AG10803 (cell line): ENCODE measurements at places on chromosomes 6 and 20.

GRCh38 chr6:63674635-63675034 lies 39.0 kb downstream of the PHF3 start:
- no peak for DNase-seq

DNA sequence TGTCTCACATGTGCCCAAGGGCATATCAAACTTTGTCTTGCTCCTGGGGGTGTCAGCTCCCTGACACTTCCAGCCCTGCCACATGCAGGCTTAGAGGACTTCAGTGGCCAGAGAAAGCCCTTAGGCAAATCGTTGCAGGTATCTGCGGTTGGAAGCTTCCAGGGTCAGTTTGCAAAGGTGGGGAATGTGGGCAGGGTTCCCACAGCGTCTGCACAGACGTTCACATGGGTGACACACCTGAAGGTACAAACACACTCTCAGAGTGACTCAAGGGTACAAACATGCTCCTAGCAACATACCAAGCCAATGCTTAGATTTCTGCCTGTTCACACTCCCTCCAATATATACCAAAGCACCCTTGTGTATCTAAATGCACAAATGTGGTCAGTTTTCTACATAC lies 30.0 kb downstream of the VSTM2L start:
- no peak for DNase-seq

DNA sequence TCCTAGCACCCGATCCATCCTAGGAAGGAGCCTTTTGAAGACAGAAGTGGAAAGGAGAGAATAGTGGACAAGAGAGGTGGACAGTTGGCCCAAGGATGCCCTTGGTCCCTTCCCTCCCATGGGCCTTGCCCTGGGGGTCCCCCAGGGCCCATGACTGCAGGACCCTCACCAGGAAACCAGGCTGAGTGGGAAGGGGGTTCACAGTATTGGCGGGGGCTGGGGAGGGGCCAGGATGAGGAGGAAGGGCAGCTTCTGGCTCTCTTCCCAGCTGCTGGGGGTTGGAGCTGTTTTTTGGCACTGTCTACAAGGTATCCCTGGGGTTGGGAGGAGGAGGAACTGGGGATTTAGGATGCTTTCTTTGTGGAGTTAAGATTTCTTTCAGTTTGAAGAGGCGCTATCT lies 4.0 kb upstream of the DSN1 start:
- DNase-seq = no peak

GRCh38 chr20:44627364-44628010 lies 24.0 kb downstream of the ADA start:
- no peak for DNase-seq

DNA sequence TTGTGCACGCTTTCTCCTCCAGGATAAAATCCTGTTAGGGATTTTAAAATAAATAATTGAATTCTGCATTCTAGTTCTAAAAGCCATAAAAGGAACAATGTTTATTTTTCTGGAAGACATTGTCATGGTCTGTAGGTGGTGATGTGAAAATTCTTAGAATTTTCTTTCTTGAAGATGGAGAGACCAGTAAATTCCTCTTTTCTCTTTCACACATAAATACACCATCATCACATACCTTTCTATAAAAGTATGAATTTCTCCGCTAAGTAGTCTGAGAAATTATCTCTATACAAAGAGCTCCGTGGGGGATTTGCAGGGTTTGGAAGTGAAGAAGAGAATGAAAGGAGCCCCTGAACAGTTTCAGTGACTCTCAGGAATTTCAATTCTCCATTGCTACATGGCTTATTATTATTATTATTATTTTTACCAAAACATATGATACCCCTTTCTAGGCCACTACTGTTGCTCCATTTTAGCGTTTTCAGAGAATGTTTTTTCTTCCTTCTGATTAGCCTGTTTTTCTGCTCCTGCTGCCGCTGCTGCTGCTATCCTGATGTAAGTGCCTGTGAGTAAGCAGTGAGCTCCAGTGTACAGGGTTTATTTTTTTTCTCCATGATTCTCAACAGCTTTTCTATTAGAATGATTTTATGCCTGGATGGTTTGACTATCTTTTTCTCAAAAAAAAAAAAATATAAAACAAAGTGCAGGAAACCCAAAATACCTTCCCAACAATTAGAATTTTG lies 145.8 kb downstream of the SAMD5 start:
- DNase-seq = no peak

DNA sequence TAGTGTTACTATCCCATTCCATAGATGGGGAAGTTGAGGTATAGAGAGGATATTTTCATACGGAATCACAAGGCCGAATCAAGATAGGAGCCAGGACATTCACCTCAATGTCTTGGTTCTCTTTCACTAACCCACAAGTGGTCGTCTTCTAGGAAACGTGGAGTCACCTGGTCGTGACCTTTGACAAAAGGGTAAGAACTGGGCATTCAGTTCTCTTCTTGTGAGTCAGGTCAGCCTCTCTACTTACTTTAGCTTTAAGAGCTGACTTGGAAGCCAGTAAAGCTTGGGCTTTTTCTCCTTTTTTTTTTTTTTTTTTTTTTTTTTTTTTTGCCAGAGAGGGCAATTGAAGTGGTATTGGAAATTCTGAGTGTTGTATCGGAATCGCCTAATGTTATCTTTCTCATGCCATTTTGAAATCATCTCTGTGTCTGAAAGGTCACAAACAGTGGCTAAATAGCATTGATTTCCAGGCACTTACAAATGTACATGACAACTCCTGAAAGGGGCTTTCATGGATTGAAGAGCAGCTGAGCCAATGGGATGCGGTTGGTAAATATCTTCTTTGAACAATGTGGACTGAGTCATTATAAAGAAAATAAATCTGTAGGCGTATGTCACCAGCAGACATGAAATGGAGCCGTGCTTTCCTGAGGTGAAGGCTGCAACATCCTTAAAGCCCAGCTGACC lies 356.9 kb downstream of the KIF16B start:
- DNase-seq = no peak

DNA sequence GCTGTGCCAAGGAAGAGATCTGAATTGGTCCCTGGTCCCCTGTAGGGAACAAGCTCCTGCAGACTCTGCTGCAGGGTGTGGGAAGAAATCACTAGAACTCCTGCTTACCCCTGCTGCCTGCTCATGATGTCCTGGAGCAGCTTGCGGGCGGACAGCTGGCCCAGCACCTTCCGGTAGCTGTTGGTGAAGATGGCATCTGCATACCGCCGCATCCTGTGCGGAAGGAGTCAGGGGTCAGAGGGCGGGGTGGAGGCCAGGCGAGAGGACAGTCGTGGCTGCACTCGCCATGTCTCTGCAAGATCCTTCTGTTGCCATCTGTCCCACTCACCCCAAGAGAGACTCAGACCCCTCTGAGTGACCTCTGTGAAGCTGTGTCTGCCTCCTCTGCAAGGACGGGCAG lies 5.3 kb downstream of the GHRH start:
- DNase-seq = no peak

DNA sequence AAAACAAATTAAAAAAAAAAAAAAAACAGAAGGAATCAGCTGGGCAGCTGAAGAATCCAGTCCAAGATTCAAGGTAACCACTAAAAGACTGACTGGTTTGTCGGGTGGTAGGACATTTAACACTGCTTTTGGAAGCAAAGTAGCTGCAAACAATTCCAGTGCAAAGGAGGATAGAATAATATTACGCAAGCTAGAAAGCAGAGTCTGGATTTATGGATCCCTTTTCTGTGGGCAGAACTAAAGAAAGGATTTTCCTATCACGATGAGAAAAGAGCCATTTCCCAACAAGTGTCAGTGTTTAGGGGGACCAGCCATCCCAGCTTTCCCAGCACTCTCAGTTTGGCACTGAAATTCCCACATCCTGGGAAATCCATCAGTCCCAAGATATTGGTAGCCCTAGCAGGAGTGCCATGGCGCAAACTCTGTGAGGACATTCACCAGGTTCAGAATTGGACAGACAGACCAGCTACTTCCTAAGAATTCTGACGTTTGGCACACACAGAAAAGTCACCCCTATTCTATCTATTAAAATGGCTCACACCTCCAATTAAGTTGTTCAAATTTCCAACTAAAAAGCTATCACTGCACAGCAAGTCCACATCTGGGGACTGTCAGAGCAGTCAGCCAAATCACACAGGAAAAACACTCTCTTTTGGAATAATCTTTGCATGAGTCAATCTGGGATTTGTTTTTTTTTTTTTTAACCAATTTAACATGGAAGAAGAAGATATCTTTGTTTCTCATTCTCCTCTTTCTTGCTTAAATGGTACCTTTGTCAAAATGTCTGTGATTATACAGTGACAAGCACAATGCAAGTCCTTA lies 356.8 kb upstream of the ARID1B start:
- DNase-seq = peak; percentile 47

DNA sequence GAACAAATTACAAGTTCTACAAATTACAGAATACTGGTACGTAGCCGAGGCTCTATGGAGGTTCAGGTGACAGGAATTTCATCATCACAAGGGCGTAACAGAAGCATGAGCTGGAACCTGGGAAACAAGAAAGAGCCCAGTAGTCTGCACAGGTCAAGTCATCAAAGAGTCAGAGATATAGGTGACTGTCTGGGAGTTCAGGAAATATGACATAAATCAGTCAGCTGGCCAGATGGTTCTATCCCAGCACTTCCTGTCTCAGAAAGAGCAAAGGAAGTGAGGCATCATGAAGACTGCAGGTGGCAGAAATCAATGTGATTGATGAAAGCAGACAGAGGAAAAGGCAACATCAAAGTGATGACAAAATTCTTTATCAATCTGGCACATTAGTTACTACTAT lies 23.3 kb downstream of the MYCT1 start:
- no peak for DNase-seq

DNA sequence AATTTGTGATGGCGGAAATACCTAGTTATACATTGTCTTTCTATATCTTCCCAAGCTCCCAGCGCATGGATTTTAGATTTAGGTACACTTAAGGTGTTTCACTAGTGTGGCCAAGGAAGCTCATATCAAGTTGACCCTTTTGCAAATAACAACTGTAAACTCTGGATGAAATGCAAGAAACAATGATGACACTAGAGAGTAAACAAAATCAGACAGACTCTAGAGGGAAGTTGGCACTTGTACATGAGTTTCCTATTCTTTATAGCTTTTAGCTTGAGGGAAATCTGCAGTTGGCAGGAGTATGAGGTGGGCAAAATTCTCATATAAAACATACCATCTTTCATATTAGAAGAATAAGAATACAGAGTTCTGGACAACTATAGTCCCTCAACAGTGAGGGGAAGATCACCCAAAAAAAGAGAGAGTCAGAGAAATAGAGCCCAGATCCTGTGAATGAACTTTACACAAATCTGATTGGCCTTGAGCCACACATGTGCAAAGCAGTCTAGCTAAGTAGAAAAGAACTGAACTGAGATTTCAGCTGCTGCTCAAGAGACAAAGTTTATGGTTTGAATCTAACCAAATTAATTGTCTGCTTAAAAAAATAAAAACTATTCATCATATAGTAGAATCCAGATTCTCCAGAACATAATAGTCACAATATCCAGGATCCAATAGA lies 26.1 kb downstream of the TXLNB start:
- no peak for DNase-seq

DNA sequence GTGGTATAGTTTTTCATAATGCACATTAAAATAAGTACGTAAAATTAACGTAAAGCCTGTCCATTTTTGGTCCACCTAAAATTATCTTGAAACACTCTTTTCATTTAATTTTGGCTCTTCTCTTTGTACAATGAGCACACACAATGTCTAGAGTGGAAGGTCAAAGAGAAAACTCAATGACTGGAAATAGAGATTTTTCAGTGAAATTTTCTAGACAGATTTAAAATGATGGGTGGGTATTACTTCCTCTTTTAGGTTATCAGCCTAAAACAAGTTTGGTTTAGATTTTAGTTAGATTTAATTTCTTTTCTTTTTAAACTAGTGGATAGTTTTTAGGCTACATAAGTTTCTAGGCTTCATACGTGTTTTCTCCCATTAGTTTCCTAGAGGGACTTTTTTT lies 24.9 kb downstream of the DSE start:
- no peak for DNase-seq

DNA sequence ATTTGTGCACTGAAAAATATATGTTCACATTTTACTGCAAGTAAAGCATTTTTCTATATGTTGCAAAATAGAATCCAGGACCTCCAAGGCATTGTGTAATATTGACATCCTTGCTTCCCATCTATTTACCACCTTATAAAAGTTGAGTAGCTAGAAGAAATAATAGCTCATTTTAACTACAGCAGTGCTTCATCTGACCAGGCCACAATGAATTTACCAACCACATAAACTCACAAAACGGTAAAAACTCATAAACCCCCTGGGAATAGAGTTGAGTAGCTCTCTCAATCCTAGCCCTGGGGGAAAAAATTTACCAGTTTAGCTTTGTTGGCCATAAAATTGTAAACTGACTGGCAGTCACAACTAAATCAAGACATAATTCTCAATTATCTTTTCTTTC lies 3.9 kb downstream of the ATXN1 start:
- peak; percentile 30 for DNase-seq

DNA sequence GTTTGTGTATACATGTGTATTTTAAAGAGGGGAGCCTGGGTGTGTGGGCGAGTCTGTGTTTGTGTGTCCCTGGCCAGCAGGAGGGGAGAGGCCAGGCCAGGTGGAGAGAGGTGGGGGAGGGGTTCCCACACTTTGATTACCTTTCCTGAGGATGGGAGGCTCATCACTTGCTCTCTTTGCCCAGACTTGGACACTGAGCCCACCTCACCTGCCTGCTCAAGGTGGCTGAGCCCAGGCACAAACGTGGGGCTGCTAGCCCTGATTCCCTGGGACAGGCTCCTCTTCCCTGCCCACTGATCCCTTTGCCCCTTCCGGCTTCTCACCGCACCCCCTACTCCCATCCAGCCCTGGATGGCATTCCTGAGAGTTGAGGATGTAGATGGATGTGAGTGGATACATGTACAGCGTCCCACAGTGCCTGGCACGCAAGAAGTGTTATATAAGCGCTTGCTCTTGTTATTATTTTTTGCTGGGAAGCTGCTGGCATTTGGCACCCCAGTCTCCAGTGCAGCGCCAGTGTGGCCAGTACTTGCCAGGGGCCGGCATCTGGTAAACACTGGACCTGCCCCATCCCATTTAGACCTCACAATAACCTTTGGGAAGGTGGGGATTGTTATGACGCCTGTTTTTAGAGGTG lies 2.7 kb downstream of the CEBPB start:
- DNase-seq = peak; percentile 82

DNA sequence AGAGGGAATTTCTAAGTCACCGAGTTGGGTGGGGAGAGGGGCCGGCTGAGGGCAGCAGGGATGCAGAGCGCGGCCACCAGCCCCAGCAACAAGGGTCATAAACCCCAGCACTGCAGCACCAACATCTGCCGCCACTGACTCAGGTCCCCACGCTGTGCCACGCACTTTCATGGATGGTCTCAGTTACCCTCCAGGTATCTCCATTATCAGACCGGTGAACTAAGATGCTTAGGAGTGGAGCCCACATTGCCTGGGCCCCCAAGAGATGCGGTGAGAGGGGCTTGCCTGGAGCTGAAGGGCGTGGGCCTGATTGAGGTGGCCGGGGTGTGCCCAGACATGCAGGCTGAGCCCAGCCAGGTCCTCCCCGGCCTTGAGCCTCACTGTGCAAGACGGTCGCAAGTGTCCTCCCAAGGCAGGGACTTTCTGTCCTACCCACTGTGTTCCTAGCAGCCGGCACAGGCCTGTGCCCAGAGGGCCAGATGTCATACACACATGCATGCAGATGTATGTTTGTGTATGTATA lies 19.3 kb downstream of the RBM38 start:
- DNase-seq = no peak
